Neural crest cell (in vitro differentiated cells): ENCODE measurements at places on chromosomes 7 and 10. TPM values are rescaled to one million over a fixed set of nuclear protein-coding genes. Genes with fewer than 3 reads are reported as not detected.

OR2A14 gene
- total RNA-seq = not detected in 2 replicates

SOSTDC1 gene
- total RNA-seq = 1.2 and 1.4 TPM in 2 replicates

NCOA4 gene
- 78.6 and 78.7 TPM in 2 replicates for total RNA-seq

GRCh38 chr7:882336-883035 is 6.1 kb downstream of the GET4 start:
- DNase-seq = no peak
- H3K36me3 ChIP-seq = peaks cover 3% of the 10 kb centered on the region
- peak overlapping the region; percentile 52 for H3K4me3 ChIP-seq
- peak overlapping the region; percentile 6 for H3K27ac ChIP-seq

DNA sequence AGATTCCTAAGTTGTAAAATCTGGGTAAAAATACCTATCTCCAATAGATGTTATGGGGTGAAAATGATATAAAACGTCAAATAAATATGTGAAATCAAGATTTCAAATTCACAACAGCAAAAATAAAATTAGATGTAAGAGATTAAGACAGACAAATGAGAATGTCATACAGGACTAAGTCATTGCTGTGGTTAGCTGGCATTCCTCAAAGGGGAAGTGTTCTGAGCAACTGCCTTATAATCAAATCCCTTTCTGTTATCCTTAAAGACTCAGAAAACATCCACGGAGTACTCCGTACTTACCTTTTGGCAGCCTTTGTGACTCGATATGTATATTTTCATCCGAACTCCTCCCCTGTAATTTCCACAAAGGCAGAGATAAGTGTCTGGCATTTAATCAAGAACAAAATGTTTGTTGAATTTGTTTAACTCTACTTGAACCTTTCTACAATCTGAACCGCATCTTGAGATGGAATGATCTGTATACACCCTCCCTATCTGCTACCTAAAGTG is 559.6 kb downstream of the GATA3 start:
- H3K27me3 ChIP-seq = peaks cover 3% of the 10 kb centered on the region
- no peak overlapping the region for H3K27ac ChIP-seq
- H3K4me1 ChIP-seq = no peaks in the 10 kb centered on the region
- DNase-seq = no peak
- no peak overlapping the region for H3K4me3 ChIP-seq

DNA sequence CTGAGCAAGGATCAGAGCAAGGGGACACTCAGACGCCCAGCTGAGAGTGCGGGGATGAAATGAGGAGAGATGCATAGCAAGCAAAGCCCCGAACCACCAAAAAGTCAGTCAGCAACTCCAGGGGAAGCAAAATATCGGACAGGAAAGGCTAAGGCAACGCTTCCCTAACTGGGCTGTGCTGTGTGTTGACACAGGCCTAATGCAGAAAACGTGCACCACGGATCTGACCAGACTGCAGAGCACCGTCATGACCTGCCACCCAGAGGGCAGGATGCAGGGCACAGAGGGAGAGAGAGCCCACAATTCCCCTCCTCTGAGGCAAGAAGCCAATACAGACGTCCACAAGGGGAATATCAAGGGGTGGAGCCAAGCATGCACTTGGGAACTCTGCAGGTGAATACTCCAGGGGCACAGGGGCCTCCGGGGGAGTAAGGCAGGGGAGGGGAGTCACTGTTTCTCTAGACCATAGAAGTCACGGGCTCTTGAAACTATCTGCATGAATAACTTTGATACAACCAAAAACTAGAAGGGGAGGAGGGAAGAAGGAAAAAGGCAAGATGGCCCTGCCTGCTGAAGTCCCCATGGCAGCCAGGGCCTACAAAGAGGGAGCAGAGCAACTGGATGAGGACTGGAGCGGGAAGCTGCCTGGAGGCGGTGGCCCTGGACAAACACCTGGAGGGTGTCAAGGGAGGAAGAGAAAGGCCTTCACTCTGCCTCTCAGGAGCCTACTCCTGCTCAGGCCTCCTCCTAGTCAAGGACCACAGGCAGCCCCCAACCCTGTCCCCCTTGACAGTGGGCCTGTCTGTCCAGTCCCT is 26.2 kb downstream of the GRID1 start:
- no peak overlapping the region for H3K27ac ChIP-seq
- no peak for DNase-seq
- H3K4me1 ChIP-seq = peaks cover 3% of the 10 kb centered on the region
- H3K36me3 ChIP-seq = no peaks in the 10 kb centered on the region
- no peak overlapping the region for H3K4me3 ChIP-seq
- no peaks in the 10 kb centered on the region for H3K27me3 ChIP-seq

GRCh38 chr10:48758411-48758810 is 73.7 kb downstream of the WDFY4 start:
- H3K4me1 ChIP-seq = no peaks in the 10 kb centered on the region
- DNase-seq = no peak
- no peak overlapping the region for H3K27ac ChIP-seq
- H3K27me3 ChIP-seq = peaks cover 9% of the 10 kb centered on the region

DNA sequence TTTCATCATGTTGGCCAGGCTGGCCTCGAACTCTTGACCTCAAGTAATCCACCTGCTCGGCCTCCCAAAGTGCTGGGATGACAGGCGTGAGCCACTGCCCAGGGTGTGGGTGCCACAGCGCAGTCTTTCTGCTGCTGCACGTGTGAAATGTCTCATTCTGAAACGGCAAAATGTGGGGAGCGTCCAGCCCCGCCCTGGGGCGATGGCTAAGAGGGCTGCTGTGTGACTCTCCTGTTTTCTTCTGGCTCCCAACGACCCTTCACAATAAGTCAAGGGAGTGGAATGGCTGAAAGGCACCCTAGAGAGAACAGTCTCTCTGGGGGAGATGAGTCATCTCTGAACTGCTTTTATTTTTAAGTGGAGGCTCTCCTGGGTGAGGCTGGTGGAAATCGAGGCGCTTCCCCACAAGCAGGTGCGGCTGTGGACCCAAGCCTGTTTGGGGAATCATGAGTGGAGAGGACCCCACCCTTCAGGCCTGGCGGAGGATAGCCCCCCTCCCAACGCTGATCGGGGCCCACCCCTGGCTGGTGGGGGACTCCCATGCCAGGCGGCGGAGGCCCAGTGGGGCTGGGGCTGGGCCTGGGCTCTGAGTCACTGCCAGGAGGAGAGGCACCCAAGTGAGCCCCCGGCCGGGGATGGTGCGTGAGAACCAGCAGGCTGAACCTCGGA is 18.0 kb downstream of the ADAP1 start:
- no peaks in the 10 kb centered on the region for H3K36me3 ChIP-seq
- H3K4me1 ChIP-seq = no peaks in the 10 kb centered on the region
- H3K4me3 ChIP-seq = no peak overlapping the region
- no peak for DNase-seq

- H3K4me3 ChIP-seq = no peak overlapping the region
- no peaks in the 10 kb centered on the region for H3K4me1 ChIP-seq
- H3K27ac ChIP-seq = no peak overlapping the region
- DNase-seq = no peak
- H3K36me3 ChIP-seq = no peaks in the 10 kb centered on the region
- no peaks in the 10 kb centered on the region for H3K27me3 ChIP-seq
These were observed 41.3 kb upstream of the FAM180A start for GRCh38 chr7:135789956-135790355.

DNA sequence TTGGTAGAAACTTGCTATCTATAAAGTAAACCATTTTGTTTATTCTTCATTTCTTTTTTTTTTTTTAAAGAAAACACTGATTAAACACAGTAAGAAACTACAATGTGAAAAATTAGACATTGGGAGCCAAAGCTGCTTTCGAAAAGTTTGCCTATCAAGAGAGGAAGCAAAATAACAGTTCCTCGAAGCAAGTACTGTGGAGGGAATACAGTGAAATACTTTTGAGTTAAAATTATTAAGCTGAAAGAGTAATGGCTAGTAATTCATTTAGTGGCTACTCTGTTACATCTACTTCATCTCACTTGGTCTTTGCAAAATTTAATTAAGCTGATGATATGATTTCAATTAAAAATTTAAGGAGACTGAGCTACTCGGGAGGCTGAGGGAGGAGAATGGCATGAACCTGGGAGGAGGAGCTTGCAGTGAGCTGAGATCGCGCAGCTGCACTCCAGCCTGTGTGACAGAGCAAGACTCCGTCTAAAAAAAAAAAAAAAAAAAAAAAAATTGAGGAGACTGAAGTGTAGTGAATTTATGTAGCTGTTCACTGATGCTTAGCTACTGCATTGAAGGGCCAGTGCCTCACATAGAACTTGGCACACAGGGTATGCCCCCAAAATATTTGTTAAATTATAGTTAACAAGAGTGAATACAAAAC is 982.1 kb upstream of the MBL2 start:
- H3K27ac ChIP-seq = peak overlapping the region; percentile 75
- DNase-seq = peak; percentile 7
- peaks cover 11% of the 10 kb centered on the region for H3K4me1 ChIP-seq
- no peaks in the 10 kb centered on the region for H3K36me3 ChIP-seq
- peak overlapping the region; percentile 81 for H3K4me3 ChIP-seq

GRCh38 chr10:21057989-21058388 is 160.9 kb upstream of the NEBL start:
- DNase-seq = no peak
- no peak overlapping the region for H3K27ac ChIP-seq
- no peaks in the 10 kb centered on the region for H3K27me3 ChIP-seq
- no peaks in the 10 kb centered on the region for H3K4me1 ChIP-seq

- peak overlapping the region; percentile 69 for H3K4me3 ChIP-seq
- DNase-seq = no peak
- H3K36me3 ChIP-seq = peaks cover 3% of the 10 kb centered on the region
- peaks cover 7% of the 10 kb centered on the region for H3K4me1 ChIP-seq
These were observed 1.5 kb downstream of the PAX2 start for GRCh38 chr10:100746784-100747455.

GRCh38 chr7:46207931-46208634 is 287.0 kb upstream of the IGFBP3 start:
- peaks cover 21% of the 10 kb centered on the region for H3K4me1 ChIP-seq
- H3K36me3 ChIP-seq = no peaks in the 10 kb centered on the region
- DNase-seq = no peak
- H3K4me3 ChIP-seq = no peak overlapping the region
- H3K27me3 ChIP-seq = no peaks in the 10 kb centered on the region

GRCh38 chr10:86333826-86334487 is 32.6 kb downstream of the GRID1 start:
- no peaks in the 10 kb centered on the region for H3K36me3 ChIP-seq
- no peak overlapping the region for H3K27ac ChIP-seq
- no peak overlapping the region for H3K4me3 ChIP-seq
- H3K4me1 ChIP-seq = no peaks in the 10 kb centered on the region
- peaks cover 10% of the 10 kb centered on the region for H3K27me3 ChIP-seq

DNA sequence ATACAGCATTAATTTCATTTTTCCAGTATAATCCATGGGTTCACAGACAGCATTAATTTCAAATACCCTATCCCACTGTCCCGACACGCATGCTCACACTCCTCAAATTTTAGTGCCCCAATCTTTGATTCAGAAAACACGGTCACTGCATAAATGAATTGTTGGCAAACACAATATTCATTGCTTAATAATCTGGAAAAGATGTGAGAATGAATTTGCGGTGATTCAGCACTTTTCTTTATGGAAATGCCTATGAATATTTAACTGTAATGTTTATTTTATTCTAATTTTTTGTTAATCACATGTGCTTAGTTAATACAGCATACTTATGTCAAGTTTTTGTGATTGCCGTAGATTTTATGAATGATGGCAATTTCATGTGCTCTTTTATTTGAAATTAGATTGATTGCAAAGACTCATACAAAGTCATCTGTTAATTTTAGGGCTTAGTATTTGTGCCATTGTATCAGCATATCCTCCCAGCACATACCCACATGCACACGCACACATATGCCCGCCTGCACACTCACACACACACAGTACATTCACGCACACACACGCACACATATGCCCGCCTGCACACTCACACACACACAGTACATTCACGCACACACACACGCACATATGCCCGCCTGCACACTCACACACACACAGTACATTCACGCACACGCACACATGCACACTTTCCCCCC is 35.1 kb downstream of the MACROH2A2 start:
- H3K4me1 ChIP-seq = no peaks in the 10 kb centered on the region
- peak overlapping the region; percentile 66 for H3K27ac ChIP-seq
- no peak for DNase-seq
